ENCODE measurements at places on chromosomes 2 and 18. TPM values are rescaled to one million over a fixed set of nuclear protein-coding genes. Genes with fewer than 3 reads are reported as not detected.
A peak's percentile ranks its signal among the peaks of the same experiment; 100 is the strongest.

Gene NCK2
- total RNA-seq, result 65.7 TPM

Gene ASIC4
- total RNA-seq, result 0.19 TPM

Gene SPC25
- 35.8 TPM for total RNA-seq

GRCh38 chr18:51361130-51361860 lies 163.8 kb upstream of the MEX3C start:
- no peak for DNase-seq

DNA sequence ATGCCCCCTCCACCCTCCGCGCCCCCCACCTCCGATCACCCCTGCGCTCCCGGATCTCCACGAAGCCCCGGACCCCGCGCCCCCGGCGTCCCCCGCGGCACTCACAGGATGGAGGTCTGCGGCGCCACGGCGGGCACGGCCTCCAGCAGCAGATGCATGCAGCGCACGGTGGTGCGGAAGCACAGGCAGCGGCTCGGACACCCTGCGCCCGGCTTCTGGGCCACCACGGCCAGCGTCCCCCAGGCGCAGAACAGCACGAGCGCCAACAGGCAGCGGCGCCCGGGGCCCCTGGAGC lies 217 bp downstream of the PXDN start:
- peak; percentile 79 for DNase-seq

Measured in H1 (cell line).